ENCODE measurements at places on chromosomes 6 and 20.

- no peak for DNase-seq
Measured at GRCh38 chr6:37713529-37714119, 15.9 kb upstream of the MDGA1 start.

DNA sequence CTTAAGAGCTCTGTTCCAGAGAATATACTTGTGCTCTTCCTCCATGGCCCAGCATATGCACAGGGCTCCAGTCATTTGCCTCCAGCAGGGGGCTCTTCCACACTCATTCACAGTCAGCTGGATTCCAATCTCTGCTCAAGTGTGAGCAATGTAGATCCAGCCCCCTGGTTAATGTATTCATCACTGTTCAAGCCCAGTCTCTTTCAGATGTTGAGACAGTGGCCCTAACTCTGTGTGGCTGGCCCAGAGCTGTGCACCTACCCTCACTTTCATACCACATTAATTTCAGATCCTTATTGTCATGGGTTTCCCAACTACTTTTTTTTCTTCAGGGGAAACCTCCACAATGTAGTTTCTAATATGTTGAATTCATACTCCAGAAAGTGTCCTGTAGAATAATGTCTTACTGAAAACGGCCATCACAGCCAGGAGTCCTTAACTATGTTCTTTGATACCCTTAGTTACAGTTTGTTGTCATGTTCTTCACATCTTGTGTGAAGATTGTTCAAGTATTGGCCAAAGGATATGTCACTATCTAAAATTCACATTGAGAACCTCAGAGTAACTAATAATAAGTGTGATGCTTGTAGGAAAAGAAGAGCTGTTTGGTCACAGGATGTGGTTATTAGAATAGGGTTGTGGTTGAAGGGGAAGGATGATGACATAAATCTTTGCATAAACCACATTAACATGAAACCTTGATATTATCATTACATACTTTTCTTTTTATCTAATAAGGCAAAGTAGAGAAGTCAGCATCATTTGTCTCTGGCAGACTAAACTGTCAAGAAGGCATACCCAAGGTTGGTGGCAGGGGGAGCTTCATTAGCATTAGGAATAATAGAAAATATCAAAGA, 14.4 kb upstream of the HLA-DQA1 start:
- DNase-seq = no peak

DNA sequence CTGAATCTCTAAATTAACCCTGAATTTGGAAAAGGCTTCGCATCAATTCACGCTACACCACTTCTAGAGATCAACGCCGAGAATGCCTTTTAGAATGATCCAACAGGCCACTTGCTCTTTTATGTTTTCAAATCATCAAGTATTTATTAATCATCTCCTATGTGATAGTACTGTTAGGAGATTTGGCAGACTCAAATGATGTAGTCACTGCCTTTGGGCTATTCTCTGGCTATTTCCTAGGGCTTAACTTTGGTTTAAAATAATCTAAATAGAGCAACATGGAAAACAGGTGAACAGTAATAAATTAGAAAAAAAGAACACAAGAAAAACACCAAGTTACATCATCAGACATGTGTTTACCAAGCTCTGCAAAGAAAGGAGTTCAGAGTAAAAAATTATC, 140.3 kb downstream of the TENT5A start:
- DNase-seq = no peak

DNA sequence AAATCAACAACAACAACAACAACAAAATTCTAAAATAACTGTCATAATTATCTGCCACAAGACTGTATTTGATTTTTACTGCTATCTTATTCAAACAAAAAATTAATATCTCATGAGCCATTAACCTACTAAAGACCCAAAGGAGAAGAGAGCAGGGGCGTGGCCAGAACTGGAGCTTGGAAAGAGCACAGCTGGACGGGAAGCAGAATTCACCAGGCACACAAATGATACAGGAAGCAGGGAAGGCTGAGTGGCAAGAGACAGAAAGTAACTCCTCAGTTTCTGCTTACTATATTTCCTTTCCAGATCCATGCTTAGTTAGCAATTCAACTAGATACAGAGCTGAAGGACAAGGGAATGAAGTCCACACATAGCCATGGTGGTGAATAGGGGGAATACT, 54.4 kb downstream of the FKBP5 start:
- DNase-seq = no peak

DNA sequence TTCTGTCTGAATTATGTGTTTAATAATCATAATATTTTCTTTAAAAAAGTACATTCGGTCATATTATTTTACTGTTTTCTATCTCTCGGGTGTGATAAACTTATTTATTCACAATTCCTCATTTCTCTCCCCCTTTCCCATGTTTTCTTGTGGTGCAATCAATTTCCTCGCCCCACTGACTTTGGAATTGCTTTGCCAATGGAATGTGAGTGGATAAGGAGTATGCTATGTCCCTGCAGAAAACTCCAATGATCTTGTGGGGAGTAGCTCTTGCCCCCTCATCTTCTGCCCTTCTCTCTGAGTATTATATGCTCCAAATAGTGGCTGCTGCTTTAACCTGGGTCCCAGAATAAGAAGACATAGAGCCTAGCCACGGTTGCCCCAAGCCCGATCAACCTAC, 64.1 kb downstream of the HMGN3 start:
- no peak for DNase-seq

GRCh38 chr6:32968093-32968866, at the start of gene BRD2:
BRD2 (plus strand) TSS chr6:32968594; CDS start chr6:32972899, 4,305 bp downstream.
- peak; percentile 97 for DNase-seq

DNA sequence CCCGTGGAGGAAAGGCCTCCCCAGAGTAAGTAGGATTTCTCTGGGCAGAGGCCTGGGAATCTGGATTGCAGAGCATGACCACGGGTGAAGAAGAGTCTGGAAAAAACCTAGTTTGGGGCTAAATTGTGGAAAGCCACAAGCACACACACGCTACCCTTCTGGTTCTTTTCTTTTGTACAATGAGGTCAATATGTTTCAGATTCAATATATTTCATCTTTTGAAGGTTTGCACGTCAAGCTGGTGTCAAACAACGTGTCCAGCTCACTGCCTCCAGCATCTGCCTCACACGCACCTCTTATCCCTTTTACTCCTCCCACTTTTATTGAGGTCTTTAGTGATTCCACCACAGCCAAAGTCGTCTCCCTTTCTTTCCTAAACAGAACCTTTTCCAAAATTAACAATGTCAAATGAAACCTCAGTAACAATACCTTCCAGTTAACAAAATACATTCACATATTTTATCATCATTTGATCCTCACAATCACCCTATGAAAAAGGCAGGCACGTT, 773 bp upstream of the EPB41L2 start:
- DNase-seq = no peak

- no peak for DNase-seq
Measured at GRCh38 chr6:41965429-41966213, 24.0 kb upstream of the CCND3 start.

DNA sequence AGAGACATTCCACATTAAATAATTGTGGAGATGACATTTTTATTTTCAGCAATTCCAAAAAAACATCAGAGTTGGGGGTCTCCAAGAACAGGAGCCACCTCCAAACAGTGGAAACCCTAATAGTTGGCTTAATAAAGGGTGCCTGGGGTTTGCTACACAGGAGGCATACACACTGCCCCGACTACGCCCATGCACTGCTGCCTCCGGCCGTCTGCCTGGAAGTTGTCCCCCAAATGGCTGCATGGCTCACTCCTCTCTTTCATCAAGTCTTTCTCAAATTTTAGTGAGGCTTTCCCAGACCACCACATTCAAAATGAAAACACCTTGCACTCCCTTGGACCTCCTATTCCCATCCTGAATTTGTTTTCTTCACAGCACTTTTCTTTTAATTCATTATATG, 58.8 kb downstream of the ZMYND8 start:
- DNase-seq = no peak

GRCh38 chr6:55047451-55048044, 126.8 kb upstream of the HCRTR2 start:
- no peak for DNase-seq

DNA sequence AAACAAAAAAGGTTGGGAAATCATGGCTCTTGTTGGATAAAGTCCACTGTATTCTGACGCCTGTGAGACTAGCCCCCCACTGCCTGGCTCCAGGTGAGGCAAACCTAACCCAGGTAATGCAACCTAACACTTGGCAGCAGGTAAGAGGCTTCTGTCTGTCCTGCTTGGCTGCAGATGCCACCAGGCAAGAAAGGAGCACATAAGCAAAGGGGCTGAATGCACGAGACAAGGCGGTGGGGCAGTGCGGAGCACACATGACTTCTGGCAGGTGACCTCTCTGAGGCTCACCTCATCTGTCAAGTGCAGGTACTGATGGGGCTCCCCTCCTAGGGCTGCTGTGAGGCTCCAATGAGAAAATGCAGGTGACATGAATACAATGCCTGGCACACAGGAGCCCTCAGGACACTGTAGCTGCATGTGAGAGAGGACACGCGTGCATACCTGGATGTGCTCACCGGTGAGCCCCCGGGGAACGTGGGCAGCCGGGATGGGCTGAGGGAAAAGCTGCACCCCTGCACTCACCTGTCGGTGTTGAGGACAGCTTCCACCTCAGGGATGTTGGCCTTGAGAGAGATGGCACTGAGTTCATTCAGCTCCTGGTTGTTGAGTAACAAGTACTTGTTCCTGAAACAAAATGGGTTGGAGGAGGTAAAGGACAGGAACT, 54.1 kb downstream of the MYH7B start:
- no peak for DNase-seq
